NCI-H526 (cell line): ENCODE measurements at places on chromosomes 3 and 15.

DNA sequence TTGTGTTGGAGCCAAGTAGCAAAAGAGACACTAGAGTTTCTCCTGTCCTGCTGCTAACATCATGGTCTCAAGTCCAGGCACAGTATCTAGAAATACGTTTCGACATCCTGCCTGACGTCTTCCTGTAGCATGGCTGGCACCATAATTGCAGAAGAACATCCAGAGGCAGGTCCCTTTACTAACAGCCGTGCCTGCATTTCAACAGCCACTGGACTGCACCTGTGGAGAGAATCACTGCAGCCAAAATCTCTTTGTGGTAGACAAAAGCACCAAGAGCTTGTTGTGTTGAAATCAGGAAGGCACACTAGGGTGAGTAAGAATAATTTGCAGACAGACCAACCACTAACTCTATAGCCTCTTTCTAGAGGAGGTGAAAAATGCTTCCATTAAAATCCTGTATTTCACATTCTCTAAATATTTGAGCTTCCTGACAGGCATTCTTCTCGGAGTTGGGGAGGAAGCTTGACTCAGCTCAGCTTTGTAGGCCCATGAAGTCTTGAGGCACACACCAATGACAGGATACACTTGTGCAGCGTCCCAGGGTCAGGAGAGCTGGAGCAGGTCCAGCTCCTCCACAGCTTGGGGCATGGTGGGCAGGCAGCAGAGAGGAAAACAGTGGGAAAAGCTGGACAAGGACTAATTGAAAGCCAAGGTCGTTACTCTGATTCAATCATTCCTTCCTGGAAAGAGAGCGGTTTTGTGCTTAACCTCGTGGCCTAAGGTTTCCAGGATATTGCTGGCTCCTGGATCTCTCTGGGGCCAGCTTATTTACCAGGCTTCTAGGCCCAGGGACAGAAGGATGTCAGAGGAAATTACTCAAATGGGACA is 244.9 kb downstream of the FAM43A start:
- no peak for DNase-seq

GRCh38 chr3:177357352-177358090 is 160.2 kb upstream of the TBL1XR1 start:
- peak; percentile 31 for DNase-seq

- DNase-seq: no peak
These were observed 25.6 kb downstream of the CEP19 start for GRCh38 chr3:196686436-196686835.

GRCh38 chr3:184129012-184129411 is 6.1 kb upstream of the EIF2B5 start:
- DNase-seq: no peak

DNA sequence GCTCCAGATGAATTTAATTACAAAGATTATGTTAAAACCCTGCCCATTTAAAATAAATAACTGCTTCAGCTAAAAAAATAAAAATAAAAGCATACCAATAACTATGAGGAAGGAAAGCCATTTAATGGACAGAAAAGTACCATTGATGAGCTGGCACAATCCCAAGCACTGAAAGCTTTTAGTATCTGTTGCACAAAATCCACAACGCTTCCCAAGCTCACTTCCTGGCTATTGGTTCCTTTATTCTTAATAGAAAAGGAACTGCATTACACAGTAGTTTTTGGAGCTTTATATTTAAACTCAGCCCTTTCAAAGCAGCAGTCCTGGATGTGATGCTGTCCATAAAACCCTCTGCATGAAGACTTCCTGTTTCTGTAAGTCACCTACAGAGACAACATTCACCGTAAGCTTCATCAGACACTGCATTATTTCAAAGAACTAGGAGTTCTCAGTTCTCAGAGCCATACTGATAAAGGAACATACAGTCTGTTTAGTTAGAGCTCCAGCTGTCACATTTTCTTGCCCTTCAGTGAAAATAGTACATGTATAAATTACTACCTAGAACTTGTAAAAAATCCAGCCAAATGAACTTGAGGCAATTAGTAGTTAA is 81.5 kb downstream of the CSNK1G1 start:
- DNase-seq: no peak

DNA sequence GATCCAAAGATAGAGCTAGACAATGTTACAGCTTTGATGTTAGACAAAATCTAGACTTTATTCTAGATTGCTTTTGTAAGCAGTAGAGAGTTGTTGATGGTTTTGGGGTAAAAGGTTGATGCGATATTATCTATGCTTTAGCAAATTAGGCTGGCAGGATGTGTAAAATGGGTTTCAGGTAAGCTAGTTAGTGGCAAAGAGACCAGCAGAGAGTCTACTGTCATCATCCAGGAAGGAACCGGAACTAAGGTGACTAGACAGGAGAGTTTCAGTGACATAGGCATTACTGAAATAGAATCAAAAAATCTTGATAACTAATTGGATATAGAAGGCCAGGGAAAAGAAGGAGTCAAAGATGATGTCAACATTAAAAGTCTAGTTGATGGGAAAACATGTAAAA is 11.1 kb downstream of the OR5K2 start:
- DNase-seq: no peak

- peak; percentile 66 for DNase-seq
These were observed 553.4 kb downstream of the ZIC1 start for GRCh38 chr3:147962408-147963164.

DNA sequence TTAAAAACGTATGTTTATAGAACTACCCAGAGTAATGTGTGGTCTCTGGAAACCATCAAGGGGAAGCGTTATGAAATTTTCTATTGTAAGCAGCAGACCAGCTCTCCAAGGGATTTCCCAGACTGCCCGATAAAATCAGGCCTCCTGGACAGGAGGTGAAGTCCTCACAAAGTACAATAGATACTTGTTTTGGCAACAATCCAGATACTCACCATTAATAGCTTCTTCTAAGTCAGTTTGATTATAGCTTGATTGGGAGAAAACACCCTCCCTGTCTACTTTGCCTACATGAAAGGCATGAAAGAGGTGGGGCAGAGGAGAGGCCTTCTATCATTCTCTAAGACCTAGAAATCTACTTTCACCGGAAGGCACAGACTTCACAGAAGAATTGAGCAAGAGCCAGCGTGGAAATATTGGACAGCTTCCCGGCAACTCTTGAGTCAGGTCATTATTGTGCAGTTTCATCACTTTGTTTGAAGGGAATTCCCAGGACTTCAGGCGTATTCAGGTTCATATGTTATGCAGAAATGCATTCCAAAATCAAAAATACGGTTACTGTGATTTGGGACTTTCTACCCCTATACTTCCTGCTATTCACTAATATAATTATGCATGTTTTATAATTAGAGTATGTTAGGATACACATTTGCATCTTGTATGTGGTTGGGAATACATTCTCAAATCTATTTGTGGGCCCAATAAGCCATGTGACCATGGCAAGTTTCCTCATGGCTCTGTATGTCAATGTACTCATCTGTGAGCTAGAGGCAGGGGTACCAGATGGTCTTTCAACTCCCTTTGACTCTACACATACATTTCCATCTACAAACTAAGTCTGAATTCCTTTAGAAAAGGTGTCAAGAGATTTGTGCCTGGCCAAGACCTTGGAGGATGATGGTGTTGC is 103.5 kb downstream of the CD47 start:
- no peak for DNase-seq

DNA sequence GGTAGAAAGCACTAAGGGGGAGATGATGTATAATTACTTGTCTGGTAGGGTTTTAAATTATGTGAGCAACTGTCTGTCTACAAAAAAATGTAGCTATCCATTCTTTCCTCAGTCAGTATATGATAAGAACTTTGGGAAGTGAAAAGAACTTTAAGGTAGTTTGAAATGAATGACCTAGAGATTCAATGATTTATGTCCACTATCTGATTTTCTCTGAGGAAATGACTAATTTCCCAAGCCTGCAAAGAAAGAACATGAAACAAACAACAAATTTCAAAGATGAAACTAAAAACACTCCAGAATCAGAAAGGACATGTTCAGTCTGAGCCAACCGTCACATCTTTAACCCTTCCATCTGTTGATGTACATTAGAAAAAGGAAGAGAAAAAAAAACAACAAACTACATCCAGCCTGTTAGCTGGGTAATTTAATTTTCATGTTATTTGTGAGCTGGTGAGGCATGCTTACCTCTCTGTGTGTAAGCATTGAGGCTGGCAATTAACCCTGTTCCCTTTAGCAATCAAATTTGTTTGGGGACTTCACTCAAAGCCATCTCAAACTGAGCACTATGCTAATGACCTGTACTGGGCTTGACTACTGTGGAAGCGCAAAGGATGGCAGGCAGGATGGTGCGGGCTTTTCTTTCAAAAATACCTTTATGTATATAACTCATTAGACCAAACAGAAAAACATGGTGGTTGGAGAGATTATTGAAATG is 220.1 kb downstream of the TUSC7 start:
- DNase-seq: no peak

DNA sequence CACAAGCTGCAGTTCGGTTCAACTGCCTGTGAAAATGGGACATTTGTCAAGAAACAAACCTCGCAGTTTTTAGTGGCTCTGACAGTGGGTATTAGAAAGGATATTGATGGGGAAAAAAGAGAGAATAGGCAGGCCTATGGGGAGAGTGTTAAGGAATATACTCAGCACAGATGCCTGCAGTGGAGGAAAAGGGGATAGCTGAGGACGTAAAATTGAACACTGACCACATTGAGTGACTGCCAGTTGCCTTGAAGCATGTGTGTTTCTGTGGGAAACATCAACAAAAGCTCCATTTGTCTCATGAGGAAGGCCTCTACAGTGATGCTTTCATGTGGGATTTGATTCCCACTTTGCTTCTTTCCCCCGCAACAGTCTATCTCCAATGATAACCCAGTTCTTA is 1042.1 kb downstream of the TUSC7 start:
- no peak for DNase-seq

GRCh38 chr3:122678506-122678905 is 2.1 kb upstream of the PARP14 start:
- no peak for DNase-seq

GRCh38 chr15:62112081-62112480 is 45.3 kb downstream of the C2CD4A start:
- DNase-seq: no peak

GRCh38 chr3:21613372-21614070 is 137.5 kb downstream of the ZNF385D start:
- DNase-seq: no peak

DNA sequence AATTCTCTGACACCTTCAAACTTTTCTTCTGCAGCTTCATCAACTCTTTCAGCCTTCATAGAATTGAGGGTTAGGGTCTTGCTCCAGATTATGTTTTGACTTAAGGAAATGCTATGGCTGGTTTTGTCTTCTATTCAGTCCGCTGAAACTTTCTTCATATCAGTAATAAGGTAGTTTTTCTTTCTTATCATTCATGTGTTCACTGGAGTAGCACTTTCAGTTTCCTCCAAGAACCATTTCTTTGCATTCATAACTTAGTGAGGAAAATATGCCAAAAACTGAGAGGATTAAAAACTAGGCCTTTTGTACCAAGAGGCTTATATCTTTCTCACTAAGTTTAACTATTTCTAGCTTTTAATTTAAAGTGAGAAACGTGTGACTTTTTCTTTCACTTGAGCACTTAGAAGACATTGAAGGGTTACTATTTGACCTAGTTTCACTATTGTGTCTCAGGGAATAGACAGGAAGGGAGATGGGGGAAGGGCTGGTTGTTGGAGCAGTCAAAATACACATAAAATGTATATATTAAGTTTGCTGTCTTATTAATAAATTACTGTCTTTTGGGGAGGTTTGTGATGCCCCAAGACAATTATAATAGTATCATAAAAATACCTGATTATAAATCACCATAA is 1110.1 kb downstream of the TBL1XR1 start:
- no peak for DNase-seq

GRCh38 chr3:197430934-197431333 is 124.8 kb downstream of the BDH1 start:
- DNase-seq: no peak

GRCh38 chr15:74470631-74471395 is 9.9 kb upstream of the UBL7 start:
- DNase-seq: no peak

- peak; percentile 16 for DNase-seq
These were observed 9.1 kb upstream of the SYN2 start for GRCh38 chr3:11995120-11995519.

DNA sequence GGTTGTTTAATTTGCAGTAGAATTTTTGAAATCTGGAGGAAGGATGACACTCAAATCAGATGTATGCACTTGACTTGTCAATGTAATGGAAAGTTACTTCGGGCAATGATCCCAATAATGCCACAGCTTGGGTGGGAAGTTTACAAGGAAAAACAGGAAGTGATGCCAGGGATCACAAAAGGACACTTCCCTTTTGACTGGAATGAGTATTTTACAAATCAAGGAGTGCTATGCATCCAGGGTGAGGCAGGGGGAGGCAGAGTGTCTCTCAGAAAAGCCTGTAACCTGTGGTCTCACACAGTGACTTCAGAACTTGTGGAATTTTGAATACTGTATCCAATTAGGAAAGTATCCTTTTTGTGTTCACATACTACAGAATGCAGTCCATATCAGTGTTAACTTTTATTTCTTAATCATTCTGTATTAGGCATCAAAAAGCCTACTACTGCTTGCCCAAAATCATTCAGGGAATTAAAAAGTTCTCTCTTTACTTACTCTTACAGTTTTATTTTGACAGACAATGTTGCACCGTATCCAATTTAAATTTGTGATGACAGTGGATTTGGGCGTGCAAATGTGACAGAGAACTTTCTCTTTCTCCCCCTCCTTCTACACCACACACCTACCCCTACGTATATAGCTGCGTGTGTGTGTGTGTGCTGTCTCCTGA is 445.1 kb downstream of the MECOM start:
- peak; percentile 63 for DNase-seq

- DNase-seq: no peak
These were observed 154.9 kb downstream of the GREM1 start for GRCh38 chr15:32872621-32873283.

- no peak for DNase-seq
These were observed 305.0 kb upstream of the SLCO3A1 start for GRCh38 chr15:91548549-91548948.

- DNase-seq: no peak
These were observed 175.8 kb downstream of the FOXB1 start for GRCh38 chr15:60179786-60180391.

- no peak for DNase-seq
These were observed 1.8 kb upstream of the RASGRF1 start for GRCh38 chr15:79092382-79092781.

DNA sequence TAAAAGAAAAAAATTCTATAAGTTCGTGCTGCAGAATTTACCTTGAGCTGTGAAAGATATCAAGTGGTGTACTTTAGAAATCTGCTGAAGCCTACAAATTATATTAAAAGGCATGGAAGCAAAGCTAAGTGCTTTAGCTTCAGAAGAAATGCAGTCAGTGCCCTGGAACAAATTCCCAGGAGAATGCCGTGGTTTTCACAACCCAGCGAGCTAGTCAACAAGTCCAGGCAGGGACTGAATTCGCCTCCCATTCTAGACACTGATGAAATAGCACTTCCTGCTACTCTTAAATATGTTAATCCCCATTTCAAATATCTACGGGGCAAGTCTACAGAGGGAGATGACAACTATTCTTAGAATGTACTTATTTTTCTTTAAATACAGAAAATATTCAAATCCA is 326.4 kb upstream of the IGF1R start:
- peak; percentile 84 for DNase-seq

DNA sequence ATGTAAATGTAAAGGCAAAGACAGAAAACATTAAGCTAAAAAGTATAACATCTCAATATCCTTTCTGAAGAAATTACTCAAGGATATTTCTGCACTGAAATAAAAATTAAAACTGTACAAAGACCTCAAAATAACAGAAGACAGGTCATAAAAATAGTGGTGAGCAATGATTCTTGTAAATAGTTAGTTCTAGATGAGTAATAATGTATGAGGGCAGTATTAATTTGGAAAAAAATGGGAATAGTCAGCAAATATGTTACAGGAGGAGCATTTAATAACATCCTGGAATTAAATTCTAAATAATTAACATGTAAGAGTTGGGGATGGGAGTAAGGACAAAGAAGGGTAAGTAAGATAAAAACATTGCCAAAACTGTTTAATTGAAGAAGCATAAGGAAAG is 247.5 kb downstream of the DTWD1 start:
- DNase-seq: no peak
